ENCODE measurements at places on chromosomes 1 and 21. TPM values are rescaled to one million over a fixed set of nuclear protein-coding genes. Genes with fewer than 3 reads are reported as not detected.

DNA sequence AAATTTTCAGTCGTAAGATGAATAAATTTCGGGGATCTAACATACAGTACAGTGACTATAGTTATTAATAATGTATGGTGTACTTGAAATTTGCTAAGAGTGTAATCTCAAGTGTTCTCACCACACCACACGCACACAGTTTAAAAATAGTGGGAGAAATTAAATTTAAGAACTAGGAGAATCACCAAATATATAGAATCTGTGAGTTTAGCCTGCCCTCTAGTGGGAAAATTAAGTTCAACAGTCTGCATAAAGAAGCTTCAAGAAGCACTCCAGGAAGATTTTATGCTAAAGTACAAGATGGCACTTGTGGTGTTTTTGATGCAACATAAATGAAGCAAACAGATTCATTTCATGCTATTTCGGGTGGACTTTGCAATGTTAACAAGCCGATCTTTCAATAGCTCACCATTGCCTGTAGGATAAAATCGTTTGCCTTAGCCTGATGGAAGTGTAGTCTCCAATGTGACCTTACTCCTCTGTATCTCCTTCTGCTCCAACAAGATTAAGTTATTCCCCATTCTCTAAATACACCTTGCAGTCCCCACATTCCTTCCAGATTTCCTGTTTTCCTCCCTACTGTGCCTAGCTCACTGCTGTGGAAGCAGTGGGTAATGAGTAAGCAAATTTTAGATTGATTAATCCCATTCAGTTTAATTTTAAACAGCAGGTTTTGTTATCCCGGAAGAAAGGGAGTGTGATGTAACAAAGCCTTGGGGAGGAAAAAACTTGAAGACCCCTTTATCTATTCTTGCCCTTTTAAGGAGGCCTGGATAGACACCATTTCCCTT is 8.7 kb upstream of the PIK3C2B start:
- DNase-seq: peak; percentile 79

DNA sequence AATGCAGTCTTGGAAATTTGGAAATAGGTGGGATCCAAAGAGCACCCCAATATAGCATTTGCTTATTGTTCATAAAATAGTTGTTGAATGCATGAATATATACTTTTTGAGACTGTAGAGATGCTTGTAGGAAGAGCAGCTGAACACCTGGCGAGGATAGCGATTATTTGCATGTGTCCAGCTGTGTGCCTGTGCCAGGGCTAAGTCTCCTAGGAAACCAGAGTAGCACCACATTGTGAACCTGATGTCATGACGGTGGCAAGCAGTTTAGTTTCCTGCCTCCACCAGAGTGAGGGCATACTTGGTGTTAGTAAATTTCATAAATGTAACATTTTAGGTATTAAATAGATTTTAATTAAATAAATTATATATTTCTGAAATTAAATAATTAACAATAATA is 37.3 kb upstream of the IRF2BP2 start:
- peak; percentile 43 for DNase-seq

- no peak for DNase-seq
These were observed 74.1 kb upstream of the CD34 start for GRCh38 chr1:207984831-207985572.

DNA sequence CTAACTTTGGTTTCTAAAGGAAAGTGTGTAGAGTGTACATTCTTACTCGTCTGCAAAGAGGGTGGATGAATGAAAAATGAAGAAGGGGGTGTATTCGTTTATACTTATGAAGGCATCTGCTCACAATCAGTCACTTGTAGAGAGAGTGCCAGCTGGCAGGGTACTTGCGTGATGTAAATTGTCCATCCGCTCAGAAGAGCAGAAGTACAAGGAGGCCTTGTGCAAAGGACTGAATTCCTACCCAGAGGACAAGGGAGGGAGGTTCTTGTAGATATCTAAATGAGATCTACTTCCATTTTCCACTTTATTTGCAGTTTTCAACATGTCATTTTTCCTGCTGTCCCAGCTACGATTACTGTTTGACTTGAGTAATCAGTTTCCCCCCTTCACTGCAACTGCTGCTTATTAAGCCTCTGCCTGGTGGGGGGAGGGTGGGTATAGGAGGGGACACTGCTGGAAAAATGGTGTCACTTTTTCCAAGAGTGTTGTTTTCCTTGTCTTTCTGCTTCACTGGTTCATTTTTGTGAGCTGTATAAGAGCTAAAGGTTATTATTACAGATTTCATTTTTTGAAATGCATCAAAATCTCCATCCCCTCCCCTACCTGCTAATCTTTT is 67.3 kb downstream of the LAMC1 start:
- no peak for DNase-seq

DNA sequence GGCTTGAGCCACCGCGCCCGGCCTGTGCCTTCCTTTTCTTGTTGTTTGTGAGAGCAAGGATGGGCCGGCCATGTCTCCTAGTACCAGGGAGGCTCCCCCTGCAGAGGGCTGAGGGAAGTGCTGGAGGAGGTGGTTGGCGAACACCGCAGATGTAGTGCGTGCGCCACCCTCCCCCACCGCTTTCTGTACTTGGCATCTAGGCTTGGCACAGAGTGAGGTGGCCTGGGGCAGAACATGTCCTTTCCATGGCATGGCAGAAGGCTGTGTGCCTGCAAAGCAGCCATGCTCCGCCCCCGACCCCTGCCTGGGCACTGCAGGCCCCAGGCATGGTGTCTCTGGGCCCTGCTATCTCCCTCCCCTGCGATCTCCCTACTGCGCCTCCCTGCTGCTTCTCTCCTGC is 30.7 kb downstream of the ALPL start:
- no peak for DNase-seq

DNA sequence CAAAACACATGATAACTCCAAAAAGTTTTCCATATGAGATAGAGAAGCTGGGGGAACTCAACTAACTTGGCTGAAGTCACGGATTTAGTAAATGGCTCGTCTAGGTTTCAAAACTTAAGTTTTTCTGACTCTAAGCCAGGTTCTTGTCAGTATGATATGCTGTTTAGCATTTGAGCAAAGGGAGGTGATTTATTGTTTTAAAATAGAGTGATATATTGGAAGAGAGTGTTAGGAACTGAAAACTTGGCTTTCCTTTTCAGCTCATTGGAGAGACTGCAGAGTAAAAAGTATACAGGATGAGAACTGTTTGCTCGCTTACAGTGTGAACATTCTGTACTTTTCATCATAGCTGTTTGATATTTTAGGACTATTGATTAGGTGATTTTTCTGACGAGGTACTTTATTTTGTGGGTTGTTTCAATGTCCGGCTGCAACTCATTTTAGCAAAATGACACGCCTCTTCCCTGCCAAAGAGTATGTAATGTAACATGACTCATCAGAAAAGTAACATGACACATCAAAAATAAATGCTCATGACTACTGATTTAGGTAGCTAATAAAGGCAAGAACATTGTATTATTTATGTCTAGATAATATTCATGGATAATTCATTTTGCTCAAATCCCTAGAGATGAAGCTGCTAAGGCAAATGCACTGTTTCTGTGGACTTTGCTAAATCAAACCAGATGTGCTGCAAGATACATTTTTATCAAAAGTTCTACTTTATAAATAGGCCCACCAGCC is 355.1 kb downstream of the GPATCH2 start:
- peak; percentile 3 for DNase-seq

GRCh38 chr1:94103608-94104007 is 17.3 kb downstream of the ABCA4 start:
- no peak for DNase-seq

DNA sequence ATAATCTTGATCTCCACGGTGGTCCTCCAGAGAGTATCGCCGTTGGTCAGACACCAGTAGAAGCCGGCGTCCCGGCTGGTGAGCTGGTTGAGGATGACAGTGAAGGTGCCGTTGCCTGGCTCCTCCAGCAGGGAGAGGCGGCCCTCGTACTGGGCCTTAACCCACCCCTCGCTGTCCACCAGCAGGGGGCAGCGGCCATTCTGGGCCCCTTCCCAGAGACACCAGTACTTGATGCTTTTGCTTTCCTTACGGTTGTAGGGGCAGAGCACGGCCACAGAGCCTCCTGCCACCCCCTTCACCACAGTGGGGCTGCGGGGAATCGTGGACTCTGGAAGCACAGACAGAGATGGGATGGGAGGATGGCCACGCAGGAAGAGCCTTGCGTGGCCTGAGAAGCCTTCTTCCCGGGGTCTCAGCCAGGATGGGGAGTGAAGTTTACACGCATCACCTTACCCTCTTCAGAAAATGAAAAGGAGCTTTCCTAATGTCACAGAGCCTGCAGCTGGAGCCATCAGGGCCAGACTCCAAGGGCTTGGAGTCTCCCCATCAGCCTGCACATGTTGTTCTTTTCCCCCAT is 10.7 kb downstream of the PIGR start:
- DNase-seq: no peak

- DNase-seq: peak; percentile 80
These were observed 5.6 kb upstream of the PTCH2 start for GRCh38 chr1:44848456-44849181.

DNA sequence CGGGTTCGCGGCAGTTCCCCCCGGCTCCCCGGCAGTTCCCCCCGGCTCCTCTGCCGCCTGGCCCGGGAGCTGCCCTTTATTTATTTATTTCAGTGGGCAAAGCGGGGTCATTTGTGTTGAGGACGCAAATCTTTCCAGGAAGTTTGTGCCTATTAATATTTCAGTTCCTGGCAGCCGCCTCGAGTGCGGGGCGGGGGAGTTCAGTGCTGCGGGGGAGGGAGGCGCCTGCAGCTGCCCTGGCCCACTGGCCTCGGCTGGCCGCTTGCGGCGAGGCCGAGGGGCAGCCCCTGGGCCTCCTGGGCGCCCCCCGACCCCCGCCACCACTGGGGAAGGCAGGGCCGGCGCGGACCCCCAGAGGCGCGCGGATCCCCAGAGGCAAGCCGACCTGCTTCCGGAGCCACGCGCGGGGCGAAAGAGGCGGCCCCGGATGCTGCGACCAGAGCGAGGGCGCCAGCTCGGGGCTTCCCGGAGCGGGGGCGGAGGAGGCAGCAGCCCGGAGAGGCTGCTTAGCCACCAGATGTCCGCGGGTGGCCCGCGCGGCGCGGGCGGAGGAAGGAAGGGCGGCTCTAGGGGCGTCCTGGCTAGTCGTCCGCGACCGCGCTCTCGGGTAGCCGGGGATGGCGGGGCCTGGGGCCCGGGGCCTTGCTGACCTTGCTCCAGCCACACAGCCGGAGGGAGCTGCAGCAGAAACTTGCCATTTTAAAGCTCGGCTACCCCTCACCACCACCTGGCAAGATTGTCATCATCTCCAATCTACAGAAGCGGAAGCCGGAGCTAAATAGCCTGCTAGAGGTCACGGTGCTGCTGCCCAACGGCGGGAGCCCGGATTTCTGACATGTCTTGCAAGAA is 48.0 kb downstream of the H3-3A start:
- DNase-seq: no peak

DNA sequence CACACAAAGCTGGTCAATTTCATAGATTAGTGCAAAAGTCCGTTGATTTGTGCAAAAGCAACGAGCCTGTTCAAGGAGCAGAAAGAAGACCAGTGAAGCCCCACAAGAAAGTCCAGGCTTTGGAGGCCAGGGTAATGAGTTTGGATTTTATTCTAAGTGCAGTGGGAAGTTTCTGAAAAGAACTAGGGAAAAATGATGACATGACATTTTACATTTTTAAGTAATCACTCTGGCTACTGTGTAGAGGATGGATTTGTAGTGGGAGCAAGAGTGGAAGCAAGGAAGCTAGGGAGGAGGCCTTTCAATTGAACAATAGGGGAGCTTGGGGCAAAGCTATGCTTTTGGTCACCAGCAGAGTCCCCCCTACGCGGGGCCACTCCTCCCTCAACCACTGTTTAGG is 186.2 kb downstream of the ZNF281 start:
- DNase-seq: no peak

DNA sequence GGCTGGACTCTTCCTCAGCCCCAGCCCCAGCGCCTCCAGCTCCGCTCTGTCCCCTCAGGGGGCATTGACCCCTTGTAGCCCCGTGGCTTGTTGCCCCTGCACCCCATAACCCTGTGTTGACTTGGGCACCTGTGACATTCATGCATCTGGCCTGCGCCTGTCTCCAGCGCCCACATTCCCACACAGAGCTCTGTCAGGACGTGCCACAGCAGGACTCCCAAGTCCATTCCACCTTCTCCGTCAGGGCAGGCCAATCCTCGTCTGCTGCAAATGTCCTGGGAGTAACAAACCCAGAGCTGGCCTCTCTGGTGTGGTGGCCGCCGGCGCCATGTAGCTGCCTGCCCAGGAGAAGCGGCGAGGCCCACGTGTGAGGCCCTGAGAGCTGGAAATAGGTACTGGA is 60.6 kb downstream of the AGPAT3 start:
- DNase-seq: no peak

DNA sequence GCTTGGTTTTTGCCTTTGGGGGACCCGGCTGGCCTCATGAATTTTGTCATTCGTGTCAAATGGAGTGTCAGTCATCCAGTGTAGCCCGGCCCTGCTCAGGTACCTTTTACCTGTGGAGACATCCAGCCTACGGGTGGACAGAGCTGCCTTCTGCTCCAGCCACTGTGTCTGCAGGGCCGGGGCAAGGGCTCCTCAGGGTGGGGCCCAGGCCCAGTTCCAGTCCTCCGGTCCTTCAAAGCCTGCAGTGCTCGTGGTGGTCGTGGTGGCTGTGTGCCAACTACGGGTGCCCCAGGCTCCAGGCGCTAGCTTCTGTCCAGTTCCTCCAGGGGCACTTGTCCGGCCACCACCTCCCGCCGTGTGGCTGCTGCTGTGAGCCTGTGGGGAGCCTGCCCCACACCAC is 54.8 kb downstream of the TRIM11 start:
- no peak for DNase-seq

GRCh38 chr21:45293726-45294401 is 6.2 kb upstream of the POFUT2 start:
- no peak for DNase-seq

GRCh38 chr1:148308832-148309458 is 156.9 kb upstream of the NBPF11 start:
- no peak for DNase-seq

- DNase-seq: no peak
These were observed 535.1 kb downstream of the DPYD start for GRCh38 chr1:97385536-97386277.

DNA sequence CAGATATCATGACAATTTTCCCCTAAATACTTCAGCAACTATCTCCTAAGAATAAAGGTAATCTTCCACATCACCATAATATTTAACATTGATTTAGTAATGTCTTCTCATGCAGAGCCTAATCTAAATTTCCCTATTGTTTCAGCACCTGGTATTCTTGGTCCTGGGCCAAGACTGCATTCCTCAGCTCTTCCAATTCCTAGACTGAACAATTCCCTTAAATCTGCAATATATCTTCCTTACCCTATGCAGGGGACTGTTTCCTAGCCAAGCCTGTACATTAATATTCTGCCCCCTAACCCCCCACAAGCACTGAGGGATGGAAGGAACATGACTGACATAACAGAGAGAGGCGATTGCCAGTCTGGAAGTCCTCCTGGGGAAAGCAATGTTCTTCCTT is 28.7 kb upstream of the DISP1 start:
- peak; percentile 49 for DNase-seq

SLC25A34 gene
- total RNA-seq: 0.59 TPM

KRTAP10-7 gene
- total RNA-seq: not detected

TCHHL1 gene
- total RNA-seq: not detected

BCL2L15 gene
- total RNA-seq: 0.59 TPM

FAM72B gene
- total RNA-seq: 2.5 TPM

PRRX1 gene
- 61.3 TPM for total RNA-seq

ERVH48-1 gene
- total RNA-seq: 0.17 TPM

OR2L5 gene
- total RNA-seq: 0.89 TPM

GUCA2B gene
- total RNA-seq: not detected

TIE1 gene
- total RNA-seq: 16.3 TPM

All from spinal cord (tissue), 10 donors.